A549 (cell line): ENCODE measurements at places on chromosomes 11 and 22.
A peak's percentile ranks its signal among the peaks of the same experiment; 100 is the strongest.

DNA sequence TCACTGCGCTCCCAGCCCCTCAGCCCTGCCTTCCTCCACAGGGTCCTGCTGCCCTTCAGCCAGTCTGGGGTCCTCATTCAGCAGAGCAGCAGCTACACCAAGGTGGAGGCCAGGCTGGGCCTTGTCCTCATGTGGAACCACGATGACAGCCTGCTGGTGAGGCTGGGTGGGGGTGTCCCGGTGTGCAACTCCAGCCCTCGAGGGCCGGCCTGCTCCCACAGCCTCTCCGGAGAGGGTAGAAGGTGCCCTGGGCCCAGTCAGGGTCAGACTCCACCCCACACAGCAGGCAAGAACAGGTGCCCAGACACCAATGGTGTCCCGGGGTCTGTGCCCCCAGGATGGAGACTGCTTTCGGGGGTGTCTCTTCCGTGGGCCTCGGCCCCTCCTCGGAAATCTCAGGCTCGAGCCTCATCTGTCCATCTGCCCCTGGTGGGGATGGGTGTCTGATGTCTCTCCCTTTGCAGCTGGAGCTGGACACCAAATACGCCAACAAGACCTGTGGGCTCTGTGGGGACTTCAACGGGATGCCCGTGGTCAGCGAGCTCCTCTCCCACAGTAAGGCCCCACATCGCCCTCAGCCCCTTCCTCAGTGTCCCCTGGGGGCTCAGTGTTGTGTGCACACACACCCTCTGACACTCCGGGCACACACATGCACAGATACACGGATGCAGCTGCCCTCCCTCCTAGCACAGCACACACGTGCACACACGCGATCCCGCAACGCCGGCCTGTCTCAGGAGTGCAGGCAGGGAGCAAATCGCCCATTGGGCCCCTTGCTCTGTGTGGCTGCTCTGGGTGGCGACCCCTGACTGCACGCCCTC lies 4.9 kb downstream of the MUC5AC start:
- DNase-seq: no peak

DNA sequence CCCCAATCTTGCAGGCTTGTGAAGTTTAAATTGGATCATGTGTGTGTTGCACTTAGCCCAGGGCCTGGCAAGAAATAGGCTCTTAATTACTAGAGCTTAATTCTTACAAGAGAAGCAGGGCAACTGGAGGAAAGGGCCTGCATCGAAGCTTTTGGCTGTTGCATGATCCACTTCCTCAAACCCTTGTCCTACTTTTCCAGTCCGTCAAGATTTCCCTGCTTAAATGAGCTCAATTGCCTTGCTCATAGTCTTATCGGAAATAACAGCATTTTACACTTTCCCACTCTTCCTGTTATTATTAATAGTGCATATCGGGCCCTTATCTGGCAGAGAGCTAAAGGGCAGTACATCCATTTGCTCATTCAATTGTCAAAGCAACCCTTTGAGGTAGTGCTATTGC lies 18.1 kb downstream of the DTX4 start:
- DNase-seq: no peak

GRCh38 chr22:42473484-42474193 lies 41.4 kb upstream of the NFAM1 start:
- peak; percentile 43 for DNase-seq

DNA sequence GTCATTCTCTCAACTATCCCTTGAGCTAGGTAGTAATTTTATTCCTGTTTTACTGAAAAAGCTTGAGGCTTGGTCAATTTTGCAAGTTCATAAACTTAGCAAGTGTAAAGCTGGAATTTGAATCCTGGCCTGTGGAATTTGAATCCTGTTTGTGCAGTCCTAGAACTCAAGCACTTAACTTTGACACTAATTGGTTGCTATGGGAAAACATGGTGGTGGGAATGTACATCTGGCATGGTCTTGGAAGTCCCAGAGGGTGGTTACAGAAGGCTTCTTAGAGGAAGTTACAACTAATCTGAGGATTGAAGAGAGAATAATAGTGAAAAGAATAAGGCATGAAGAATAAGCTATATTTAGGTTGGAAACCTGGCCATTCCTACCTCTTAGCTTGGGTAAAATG lies 66.5 kb upstream of the LIN7C start:
- no peak for DNase-seq

- DNase-seq: no peak
Observed at GRCh38 chr11:113308601-113309000, 5.8 kb upstream of the TTC12 start.

- DNase-seq: no peak
Observed at GRCh38 chr11:120215634-120216033, 4.8 kb downstream of the OAF start.

DNA sequence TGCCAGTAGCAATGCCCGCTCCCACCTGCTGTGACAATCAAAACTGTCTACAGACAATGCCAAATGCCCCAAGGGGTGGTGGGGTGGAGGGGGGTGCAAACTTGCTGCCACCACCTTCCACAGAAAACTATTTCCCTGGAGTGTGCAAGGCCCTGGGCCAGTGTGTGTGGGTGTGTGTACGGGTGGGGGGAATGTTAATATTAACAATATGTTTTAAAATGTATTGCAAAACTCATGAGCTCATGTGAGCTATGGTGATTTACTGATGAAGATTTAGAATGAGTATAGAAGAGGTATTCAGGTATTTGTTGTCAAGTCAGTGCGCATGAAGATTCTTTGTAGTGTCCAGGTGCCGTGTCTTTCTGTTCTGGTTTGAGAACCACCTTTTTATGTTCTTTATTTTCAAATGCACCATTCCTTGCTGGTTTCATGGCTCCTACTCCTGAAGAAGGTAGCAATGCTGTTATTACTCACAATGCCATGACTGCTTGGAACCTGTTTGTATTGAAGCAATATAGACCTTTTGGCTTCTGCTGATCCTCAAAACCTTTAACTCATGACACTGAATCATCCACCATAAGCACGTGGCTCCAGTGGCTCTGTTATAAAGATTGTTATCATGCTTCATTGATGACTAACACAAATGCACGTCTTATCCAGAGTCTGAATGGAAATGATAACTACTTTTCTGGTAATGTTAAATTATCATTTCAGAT lies 29.9 kb upstream of the AQP11 start:
- DNase-seq: peak; percentile 61

DNA sequence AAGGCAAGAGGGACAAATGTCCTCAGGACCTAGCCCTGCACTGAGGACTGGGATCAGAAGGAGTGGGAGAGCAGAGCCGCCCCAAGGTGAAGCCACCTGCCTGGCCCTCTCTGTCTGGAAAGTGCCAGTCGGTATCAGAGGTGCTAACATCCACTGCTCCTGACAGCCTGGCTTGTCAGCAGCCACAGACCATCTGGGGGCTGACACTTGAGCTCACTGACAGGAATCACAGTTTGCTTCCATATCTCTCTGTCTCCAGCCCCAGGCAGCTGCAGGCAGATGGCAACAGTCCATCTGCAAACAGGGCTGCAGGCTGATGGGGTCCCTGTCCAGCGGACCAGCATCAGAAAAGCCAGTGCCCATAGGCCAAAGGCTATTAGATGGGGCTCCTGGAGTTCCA lies 5.5 kb downstream of the OPCML start:
- DNase-seq: no peak

GRCh38 chr11:94423507-94423906 lies 22.3 kb upstream of the GPR83 start:
- no peak for DNase-seq

- no peak for DNase-seq
Observed at GRCh38 chr11:35785287-35786167, 123.0 kb downstream of the TRIM44 start.

GRCh38 chr11:6328321-6328720 lies 8.0 kb upstream of the CAVIN3 start:
- DNase-seq: no peak

- DNase-seq: peak; percentile 85
Observed at GRCh38 chr22:37502342-37503182, 16.4 kb upstream of the MFNG start.

DNA sequence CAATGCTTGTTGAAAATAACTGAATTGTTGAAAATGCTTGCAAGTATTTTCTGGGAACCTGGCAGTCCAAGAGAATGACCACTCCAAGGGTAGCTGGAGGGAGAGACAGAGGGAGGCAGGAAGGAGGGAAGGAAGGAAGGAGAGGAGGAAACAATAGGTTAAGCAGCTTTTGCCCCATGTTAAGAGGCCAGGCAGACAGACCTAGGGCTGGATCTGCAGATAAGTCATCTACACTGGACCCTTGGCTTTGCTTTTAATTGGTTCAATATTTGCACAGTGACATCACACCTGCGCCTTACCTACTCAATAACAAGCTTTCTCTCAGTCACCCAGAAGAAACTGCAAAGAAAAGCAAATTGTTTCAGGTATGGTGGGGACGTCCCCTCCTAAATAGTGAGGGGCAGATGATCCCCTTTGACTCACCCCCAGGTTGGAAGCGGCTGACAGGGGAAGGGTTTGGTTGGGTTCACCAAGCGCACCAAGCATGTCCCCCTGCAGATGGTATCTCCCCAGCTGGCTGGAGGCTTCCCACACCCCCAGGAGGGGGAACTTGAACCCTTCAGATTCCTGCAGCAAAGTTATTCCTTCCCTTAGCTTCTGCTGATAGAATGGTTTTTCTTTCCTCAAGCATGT lies 24.3 kb downstream of the MYH9 start:
- DNase-seq: no peak

DNA sequence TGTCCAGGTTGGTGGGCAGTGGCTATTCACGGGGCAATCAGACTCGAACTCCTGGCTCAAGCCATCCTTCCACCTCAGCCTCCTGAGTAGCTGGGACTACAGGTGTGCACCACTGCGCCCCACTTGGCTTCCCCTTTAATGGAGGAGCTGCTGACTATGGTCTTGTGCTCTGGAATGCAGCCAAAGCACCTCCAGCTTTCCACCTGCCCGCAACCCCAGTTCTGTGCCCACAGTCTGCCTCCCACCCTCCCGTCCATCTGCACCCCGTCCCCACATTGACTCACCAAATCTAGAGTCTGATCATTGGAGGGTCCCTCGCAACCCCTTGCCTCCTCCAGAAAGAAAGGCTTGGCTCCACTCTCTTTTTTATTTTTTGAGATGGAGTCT lies 41.0 kb downstream of the KCNJ4 start:
- DNase-seq: no peak
